ENCODE measurements at places on chromosomes 16 and 17.

- no peak for DNase-seq
Measured at GRCh38 chr16:89034971-89035668, 58.1 kb upstream of the CBFA2T3 start.

DNA sequence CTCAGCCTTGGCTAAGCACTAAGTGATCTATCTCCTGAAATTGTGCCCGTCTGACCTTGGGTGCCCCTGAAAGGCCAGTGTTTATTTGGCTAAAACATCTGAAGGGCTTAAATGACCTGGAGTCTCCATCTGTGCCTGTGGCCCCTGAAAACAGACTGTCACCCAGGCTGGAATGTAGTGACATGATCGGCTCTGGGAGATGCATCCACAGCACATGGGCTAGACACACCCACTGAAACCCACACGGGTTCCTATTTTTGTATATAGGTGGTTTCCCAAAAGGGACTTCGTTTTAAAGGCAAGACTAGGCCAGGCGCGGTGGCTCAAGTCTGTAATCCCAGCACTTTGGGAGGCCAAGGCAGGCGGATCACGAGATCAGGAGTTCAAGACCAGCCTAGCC lies 13.5 kb downstream of the CEP295NL start:
- DNase-seq: no peak

- DNase-seq: no peak
Measured at GRCh38 chr16:67648088-67648763, 3.3 kb downstream of the CARMIL2 start.

GRCh38 chr17:50421308-50422051 lies 4.5 kb upstream of the ACSF2 start:
- no peak for DNase-seq

DNA sequence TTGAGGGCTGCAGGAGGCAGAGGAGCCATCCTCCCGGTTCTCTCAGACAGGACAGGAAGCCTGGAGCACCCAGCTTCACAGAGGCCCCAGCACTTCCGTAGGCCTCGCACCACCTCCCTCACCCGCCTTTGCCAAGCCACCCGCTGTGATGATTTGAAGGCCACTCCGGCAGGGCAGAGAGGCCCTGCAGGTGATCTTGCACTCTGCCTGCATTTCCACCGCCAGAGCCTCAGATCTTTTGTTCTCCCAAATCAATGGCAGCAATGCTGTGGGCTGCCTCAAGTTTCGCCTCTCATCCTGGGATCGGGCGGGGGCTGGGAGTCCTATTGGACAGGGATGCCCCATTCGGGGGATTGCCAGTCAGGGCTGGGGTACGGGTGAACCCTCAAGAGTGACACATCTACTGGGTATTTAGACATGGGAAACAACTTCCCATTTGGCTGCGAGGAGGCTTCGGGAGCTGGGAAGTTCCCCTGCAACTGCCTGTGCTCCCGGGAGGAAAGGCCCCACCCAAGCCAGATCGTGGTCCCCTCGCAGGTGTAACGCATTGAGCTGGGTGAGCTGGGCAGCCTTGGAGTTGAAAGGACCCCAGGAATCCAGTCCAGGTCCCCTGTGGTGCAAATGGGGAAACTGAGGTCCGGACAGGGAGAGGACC lies 34.8 kb upstream of the PEMT start:
- DNase-seq: no peak

- DNase-seq: no peak
Measured at GRCh38 chr17:31598399-31598782, 206.9 kb downstream of the RAB11FIP4 start.
